ENCODE measurements at places on chromosomes 7 and 10. TPM values are rescaled to one million over a fixed set of nuclear protein-coding genes. Genes with fewer than 3 reads are reported as not detected.

- no peaks in the 10 kb centered on the region for H3K36me3 ChIP-seq
- DNase-seq: no peak
- no peaks in the 10 kb centered on the region for H3K27me3 ChIP-seq
- no peak overlapping the region for H3K27ac ChIP-seq
These were observed 23.0 kb upstream of the EGFR start for GRCh38 chr7:54995610-54996363.

ATAD1 gene
- total RNA-seq: 33.4 TPM

DNA sequence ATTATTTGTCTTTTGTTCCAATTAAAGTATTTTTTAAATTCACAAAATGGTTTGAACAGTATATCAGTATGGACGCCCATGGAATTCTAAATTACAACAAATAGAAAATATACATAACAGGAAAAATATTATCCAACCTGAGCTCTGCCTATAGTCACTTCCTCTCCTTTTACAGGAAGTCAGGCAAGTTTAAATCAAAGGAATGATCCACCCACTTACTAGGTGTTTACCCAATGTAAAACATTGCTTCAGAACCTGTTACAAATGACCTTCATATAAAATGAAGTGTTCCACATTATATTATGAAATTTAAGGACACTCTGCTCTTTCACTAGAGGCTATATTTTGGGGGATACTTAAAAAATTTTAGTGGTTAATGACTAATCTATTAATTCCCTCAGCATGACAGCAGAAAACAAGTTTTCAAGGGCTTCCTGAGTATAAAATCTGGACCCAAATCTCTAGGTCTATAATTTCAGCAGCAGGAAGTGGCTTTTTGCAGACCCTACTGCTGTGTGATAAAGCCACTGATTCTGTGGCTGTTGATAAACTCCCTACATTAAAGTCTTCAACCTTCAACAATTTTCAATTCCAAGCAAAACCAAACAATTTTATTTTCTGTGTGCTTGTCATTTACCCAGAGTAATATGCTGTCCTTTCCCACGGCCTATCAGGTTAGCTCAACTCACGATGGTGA lies 722.6 kb downstream of the GATA3 start:
- H3K4me3 ChIP-seq: no peak overlapping the region
- H3K27me3 ChIP-seq: no peaks in the 10 kb centered on the region
- DNase-seq: no peak
- no peaks in the 10 kb centered on the region for H3K36me3 ChIP-seq

BICC1 gene
- 5.3 TPM for total RNA-seq

- no peaks in the 10 kb centered on the region for H3K36me3 ChIP-seq
- H3K27me3 ChIP-seq: no peaks in the 10 kb centered on the region
- peak overlapping the region; percentile 82 for H3K4me3 ChIP-seq
- H3K4me1 ChIP-seq: no peaks in the 10 kb centered on the region
- peak overlapping the region; percentile 100 for H3K27ac ChIP-seq
- no peak for DNase-seq
These were observed 1.9 kb upstream of the SGMS1 start for GRCh38 chr10:50625649-50626132.

DNA sequence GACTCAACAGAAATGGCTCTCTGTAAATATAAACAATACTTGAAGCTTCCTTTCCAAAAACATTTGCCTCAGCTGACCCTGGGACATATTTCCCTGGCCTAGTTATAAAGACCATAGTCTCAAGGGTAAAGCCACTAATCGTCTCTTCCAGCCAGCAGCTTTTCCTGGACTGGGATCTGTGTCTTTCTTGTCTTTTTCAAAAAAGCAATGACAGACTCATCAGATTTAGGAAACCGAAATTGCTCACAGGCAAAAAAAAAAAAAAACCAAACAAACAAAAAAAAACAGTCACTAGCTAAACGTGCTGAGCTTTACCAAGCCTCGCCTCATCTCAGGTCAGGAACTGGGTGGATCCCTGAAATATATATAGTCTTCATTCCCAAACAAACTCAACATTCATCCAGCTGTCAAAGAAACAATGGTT lies 23.5 kb downstream of the STN1 start:
- peaks cover 7% of the 10 kb centered on the region for H3K4me1 ChIP-seq
- no peak overlapping the region for H3K4me3 ChIP-seq
- peaks cover 15% of the 10 kb centered on the region for H3K36me3 ChIP-seq
- H3K27me3 ChIP-seq: no peaks in the 10 kb centered on the region
- no peak for DNase-seq
- H3K27ac ChIP-seq: peak overlapping the region; percentile 63

- H3K36me3 ChIP-seq: no peaks in the 10 kb centered on the region
- peaks cover 2% of the 10 kb centered on the region for H3K4me1 ChIP-seq
- H3K27me3 ChIP-seq: no peaks in the 10 kb centered on the region
- DNase-seq: no peak
These were observed 113.9 kb downstream of the PARD3 start for GRCh38 chr10:34701194-34701593.

DNA sequence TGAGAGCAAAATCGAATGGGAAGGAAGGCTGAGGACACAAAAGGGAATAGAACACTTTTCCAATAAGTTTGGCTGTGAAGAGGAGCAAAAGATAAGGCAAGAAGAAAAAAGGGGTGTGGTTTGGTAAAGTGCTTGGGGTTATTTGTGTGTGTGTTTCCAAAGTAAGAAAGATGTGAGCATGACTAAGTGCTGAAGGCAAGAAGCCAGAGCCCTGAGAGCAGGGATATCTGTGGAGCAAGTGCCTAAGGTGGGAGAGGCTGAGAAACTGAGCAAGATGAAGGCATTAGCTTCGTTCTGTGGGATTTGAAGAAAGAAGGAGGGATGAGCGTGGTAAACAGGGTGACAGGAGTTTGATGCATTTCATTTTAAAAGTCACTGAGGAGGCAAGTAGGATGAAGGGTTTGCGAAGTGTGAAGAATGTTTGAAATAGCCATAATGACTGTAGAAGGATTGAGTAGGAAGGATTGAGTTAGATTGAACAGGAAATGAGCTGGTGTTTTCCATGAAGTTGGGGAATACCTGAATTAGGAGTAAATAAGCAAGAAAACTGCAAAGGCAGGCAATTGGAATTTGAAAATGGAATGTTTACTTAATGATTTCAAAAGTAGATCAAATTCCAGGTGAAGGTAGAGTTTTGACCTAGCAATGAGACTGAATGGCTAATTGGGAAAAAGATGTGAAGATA lies 19.9 kb upstream of the SP4 start:
- no peaks in the 10 kb centered on the region for H3K4me1 ChIP-seq
- H3K27ac ChIP-seq: no peak overlapping the region
- DNase-seq: no peak
- H3K4me3 ChIP-seq: no peak overlapping the region

GRCh38 chr10:63829020-63829419 lies 307.8 kb downstream of the REEP3 start:
- no peak overlapping the region for H3K27ac ChIP-seq
- H3K36me3 ChIP-seq: no peaks in the 10 kb centered on the region
- H3K27me3 ChIP-seq: no peaks in the 10 kb centered on the region

DNA sequence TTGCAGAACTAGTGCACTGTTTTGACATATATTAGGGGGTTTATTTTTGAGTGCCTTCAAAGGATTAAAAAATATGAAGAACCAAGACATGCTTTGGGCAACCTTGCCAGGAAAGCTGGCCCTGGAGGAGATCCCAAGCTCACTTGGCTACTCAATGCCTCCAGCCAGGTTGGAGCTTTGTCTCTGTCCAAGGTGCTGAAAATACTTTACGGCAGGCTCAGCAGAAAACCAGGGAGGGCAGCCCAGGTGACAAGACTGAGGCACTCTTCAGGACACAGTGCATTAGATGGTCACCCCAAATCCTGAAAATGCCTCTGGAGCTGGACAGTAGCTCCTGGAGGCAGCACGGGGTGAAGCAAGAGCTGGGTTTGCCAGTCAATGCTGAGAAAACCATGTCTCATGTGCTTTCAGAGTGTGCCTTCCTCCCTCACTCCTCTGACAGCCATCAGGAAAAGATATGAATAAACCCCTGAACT lies 5.8 kb upstream of the KCNH2 start:
- DNase-seq: no peak
- no peaks in the 10 kb centered on the region for H3K36me3 ChIP-seq
- no peak overlapping the region for H3K27ac ChIP-seq
- H3K4me3 ChIP-seq: no peak overlapping the region
- H3K27me3 ChIP-seq: no peaks in the 10 kb centered on the region

All from liver (tissue), 10 donors.